ENCODE measurements at places on chromosomes 11 and 22.

DNA sequence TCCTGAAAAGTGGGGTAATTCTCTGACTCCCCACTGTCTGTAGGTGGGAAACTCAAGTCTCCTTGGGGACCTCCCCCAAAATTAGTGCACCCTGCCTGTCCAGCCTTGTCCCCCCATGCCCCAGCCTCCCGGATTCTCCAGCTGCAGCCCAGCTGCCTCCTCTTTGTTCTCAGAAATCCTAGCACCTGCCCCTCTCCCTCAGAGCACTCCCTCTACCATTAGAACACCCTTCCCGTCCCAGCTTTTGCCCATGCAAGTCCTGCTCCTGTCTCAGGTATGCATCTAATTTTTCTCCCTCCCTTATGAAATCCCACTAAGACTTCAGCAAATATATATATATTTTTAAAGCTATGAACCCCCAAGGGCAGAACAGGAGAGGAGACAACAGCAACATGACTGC is 37.3 kb downstream of the LRFN4 start:
- no peak for DNase-seq

GRCh38 chr11:89201138-89201537 is 23.5 kb downstream of the TYR start:
- no peak for DNase-seq

GRCh38 chr11:80109031-80109430 is 668.2 kb upstream of the TENM4 start:
- no peak for DNase-seq

- DNase-seq: no peak
These were observed 42.4 kb downstream of the KCNJ4 start for GRCh38 chr22:38412435-38413084.

- no peak for DNase-seq
These were observed 159.3 kb downstream of the BRD1 start for GRCh38 chr22:49668402-49668801.

Measured in AG09319 (cell line).